ENCODE measurements at places on chromosomes 12 and 14. TPM values are rescaled to one million over a fixed set of nuclear protein-coding genes. Genes with fewer than 3 reads are reported as not detected.

DNA sequence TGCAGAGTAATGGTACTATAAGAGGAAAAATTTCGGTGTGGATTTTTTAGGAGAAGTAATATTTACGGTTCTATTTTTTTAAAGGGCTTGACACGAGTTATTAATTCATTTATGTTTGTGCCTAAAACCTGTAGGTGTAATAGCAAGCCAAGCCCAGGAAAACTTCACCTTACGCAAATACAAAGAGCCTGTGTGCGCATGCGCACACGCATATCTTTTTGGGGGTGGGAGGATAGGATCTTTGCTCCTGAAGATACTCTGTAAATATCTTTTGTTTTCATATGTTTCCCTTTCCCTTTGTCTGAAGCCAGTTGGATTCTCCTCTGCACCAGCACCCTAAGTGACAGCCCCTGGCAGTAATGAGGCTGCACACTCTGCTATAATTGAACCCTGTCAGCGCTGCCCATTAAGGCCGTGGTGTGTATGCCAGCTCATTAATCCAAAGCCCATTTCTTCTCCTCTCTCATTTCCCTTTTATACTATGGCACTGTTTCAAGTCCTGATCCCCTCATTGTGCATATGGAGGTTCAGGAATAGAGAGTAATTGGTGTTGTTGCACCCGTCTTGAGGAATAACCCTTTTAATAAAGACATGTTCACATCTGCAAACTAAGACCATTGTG is 327.2 kb upstream of the E2F7 start:
- DNase-seq: no peak

- DNase-seq: no peak
Measured at GRCh38 chr12:95637010-95637409, 85.7 kb upstream of the USP44 start.

GRCh38 chr14:41607966-41608663 is 1.4 kb downstream of the LRFN5 start:
- DNase-seq: peak; percentile 38

DNA sequence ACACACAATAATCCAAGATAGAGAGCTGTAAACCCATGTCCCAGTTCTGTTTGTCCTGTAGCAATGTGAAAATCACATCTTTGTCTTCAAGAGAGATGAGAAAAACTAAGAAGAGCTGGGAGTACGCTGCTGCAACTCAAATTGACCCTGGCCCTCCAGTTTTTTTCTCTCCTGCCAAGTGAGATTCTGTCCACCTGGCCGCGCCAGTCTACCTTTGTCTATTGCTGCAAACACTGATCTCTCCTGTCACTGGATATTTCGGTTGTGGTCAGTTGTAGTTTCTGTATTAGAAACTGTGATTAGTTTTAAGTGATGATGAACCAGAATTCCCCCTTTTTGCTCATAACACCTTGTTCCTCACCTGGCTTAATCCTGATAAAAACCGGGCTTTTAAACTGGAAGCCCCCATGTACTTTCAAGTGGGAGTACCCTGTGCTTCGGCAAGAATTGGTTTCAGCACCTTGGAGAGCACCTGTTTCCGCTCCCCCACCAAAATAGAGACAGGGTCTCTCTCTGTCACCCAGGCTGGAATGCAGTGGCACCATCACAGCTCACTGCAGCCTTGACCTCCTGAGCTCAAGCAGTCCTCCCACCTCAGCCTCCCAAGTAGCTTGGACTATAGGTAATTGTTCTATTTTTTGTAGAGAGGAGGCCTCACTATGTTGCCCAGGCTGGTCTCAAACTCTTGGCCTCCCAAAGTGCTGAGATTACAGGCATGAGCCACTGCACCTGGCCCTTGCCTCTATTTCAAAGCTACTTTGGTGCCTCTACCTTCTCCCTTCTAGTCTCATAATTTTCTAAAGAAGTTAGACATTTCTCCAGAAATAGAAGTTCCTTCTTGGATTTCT is 156.8 kb downstream of the PHETA1 start:
- peak; percentile 67 for DNase-seq

DNA sequence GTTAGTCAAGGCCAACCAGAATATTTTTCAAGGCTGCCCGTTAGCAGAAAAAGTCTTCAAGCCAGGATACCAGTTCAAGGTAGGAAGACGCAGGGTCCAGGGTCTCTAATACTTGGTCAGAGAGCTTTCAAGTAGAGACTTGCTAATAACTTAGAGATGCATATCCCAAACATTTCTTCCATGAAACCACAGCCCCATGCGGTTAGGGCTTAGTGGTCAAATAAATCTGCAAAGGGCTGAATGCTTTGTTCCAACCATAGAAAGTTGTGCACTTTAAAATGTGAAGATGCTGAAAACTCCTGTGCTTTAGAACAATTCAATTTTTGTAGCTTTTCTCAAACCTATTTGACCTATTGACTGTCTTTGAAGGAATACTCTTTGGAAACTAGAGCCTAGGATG is 208.9 kb downstream of the PIK3C2G start:
- no peak for DNase-seq

GRCh38 chr12:131063960-131064359 is 110.3 kb downstream of the ADGRD1 start:
- DNase-seq: no peak

DNA sequence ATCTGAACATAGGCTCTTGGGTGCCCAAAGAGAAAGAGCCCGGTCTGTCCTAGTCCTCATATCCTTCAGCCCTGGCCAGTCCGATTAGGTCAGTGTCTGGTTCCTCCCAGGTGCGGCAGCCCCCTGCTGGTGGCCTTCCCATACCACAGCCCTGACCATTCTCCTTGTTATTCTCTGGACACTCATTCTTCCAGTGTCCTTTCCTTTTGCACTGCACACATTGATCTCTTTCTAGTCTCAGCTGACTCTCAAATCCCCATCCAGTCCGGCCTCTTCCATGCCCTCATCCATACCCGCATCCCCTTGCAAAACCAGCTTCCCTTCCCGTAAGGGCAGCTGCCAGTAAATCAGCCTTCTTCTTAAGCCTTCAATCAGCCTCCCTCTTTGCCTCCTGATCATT is 1316.3 kb downstream of the TMEM121 start:
- DNase-seq: no peak

DNA sequence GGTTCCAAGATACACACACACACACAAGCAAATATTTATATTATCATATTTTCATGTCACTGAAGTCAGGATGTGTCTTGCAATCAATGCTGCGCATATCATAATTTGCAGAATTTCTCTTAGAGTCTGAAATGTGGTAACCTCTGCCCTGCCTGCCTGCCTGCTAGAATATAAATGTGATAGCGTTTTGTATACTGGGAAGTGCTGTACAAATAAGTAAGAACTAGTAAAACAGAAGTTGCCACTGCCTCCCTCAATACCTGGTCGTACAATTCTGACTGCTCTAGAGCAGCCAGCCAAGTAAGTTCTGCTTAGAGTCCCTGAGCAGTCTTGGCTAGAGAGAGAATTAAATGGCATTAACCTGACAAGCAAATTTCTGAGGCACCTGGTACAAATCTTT is 83.9 kb upstream of the NTF3 start:
- DNase-seq: no peak

DNA sequence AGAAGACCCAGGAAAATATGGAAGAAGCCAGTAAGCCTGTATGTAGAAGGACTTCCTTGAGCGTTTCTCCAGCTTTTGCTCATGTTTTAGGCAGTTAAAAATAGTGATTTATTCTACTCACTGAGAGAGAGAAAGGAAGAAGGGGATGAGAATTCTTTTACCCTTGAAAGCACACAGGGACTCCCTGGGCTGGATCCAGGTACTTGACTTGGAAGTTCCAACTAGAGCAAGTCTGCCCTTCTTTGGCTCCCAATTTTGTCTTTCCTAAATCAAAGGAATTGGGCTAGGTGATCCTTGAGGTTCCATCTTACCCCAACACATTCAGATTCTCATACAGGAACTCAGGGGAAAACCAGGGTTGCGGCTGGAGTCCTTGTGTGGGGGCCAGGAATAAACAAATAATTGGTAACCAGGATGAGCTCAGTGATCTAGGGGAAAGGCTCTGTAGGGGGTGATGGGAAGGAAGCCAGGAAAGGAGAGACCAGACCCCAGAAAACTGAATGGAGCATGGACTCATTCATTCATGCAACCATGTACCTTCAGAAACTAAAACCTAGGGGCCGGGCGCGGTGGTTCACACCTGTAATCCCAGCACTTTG is 11.5 kb upstream of the ITGA5 start:
- no peak for DNase-seq

DNA sequence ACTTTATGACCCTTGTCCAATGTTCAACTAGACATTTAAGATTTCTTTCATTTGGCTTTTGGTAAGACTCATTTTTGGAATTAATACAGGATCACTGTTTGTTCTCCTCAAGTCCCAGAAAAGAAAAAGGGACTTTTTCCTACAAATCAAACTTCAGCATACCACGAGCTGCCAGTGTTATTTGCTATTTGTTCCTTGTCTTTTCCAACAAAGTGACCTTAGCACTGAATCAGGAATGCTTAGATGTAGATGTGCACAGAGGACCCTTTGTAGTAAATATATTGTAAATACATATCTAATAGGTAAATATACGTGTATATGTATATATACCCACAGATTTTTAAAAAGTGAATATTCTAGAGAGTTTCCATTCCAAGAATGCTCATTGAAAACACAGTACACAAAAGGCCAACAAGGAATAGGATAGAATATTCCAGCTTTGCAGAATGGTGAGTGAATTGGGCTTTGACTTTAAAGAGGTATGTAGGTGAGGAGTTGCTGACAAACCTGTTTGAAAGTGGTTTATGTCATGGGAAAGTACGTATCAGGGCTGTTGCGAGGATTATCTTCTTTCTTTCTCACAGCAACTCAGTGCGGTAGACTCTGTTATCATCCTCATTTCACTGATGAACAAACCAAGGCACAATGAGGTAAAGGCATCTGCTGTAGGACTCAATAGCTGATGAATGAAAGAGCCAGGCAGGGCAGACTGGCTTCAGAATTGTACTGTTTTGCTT is 65.0 kb downstream of the HMGA2 start:
- no peak for DNase-seq

The PRKD1 gene
- total RNA-seq: 5.8 TPM

The RNASE3 gene
- total RNA-seq: not detected

The TAS2R31 gene
- 2.0 TPM for total RNA-seq

Measured in WTC11 (cell line).